ENCODE measurements at places on chromosomes 11 and 22.

GRCh38 chr11:65636108-65637031, 1.5 kb upstream of the SIPA1 start:
- DNase-seq, result no peak

DNA sequence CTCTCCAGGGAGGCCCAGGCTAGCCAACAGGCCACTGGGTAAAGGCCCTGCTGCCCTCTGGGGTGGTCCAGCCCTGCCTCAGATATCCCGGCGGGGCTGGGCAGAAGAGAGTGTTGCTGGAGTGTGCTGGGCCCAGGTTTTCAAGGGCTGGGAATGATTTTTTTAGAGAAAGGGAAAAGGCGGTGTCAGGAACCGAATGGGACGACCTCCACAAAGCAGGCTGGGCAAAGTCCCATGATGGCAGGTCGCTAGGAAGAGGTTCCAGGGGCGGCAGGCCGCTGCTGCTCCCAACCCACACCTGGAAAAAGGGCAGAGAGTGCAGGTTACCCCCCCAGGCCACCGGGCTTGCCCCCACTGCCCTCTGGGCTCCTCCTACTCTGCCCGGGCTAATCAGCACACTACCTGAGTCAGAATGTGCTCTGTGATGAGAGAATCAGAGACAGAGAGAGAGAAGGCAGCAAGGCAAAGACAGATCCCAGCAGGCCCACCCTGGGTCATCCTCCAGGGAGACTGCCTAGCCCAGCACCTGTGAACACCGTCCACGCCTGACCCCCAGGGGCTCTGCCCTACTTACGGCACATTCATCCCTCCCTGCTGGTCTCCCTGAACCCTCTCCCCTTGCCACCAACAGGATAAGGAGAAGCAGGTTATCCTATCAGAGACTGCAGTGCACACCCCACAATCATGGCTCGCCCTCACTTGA, 4.6 kb downstream of the PATZ1 start:
- DNase-seq, result no peak

- DNase-seq, result no peak
Observed at GRCh38 chr11:2095198-2095520, 44.0 kb downstream of the IGF2 start.

GRCh38 chr22:36299911-36300310, 47.0 kb downstream of the APOL1 start:
- no peak for DNase-seq

DNA sequence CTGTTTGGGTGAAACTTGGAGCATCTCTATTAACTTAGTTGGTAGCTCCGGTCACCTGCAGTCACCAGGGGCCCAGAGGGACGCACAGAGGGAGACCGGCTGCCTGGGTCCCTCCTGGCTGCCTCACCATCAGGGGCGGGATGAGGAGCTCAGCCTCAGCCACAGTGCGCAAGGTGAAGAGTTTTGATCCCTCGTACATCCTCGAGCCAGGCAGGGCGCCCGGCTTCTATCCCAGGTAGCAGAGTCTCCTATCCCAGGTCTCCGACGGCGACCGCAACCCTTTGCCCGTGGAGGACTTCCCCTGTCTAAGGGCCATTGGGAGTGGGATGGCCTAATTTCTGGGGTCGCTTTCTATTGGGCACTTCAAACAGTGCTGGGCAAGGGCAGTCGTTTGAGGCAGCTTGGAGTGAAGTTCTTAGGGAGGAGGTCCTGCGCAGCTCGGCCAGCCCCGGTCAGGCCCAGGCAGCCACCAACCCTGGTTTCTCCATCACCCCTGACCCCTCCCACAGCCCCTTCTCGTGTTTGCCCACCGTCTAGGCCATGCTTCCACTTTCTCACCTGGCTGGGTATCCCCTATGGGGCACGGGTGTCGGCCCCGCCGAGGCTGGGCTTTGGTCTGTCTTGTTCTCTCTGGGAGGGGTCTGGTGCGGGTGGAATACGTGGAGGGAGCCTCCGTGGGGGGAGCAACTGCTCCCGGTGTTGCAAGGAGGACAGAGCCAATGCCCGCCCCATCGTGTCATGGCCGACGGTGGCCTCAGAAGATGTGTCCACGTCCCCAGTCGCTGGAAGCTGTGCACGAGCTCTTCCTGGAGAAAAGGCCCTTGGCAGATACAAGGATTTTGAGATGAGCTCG, 3.6 kb upstream of the MRGPRG start:
- no peak for DNase-seq

DNA sequence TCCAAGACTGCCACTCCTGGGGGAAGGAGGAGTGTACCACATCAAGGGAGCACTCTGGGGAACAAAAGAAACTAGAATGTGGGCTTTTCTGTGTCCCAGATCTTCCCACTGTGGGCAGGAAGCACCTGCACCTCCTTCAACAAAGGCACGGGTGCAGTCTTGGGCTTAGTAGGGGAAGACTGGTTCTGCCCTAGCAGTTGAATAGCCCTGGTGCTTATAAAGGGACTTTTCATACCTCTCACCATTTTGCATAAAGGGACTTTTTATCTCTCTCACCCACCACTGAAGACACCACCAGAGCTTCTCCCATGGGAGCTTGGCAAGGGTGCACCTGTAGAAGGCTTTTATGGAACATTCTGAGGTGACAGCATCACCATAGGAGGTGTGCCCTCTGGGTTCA, 65.8 kb upstream of the MS4A8 start:
- DNase-seq, result no peak

- no peak for DNase-seq
Observed at GRCh38 chr22:16969508-16970327, 38.3 kb downstream of the GAB4 start.

DNA sequence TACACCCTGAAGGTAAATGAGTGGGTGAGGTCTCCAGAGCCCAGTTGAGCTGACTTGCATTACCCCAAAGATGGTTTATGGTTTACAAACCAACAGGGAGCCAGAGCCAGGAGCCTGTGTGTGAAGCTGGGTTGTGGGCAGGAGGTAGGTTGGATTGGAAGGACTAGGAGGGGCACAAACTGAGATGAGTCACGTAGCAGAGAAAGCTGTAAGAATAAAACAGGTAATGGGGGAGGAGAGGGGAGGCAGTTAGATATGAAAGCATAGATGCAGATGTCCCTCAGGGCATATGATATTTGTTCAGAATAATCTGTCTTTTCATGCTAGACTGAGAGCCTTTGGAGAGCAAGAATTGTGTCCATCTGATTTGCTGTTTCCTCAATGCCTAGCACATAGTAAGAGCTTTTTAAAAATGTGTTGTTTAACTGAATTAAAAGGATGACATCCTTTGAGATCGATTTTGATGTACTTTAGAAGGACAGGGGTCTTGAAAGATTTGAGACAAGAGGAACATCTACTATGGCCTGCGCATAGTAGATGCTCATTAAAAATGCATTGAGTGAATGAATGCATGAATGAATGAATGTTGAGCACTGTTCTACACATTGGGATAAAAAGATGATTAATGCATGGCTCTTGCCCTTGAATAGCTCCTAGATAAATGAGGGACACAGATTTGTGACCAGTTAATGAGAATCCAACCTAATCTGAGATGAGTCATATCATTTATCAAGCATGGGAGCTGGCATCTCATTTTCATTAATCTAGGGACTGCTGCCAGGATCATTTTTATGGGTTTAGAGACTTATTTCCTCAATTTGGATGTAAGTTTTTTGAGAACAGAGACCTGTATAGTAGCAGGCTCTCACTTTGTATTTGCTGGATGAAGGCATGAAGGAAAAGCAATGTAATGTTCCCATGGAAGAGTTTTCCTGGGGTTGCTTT, 175.8 kb upstream of the BDNF start:
- no peak for DNase-seq

GRCh38 chr11:129842138-129842537, 26.5 kb downstream of the TMEM45B start:
- no peak for DNase-seq

- DNase-seq, result no peak
Observed at GRCh38 chr11:45773786-45774655, 30.9 kb upstream of the SLC35C1 start.
